ENCODE measurements at places on chromosomes 5 and 9. TPM values are rescaled to one million over a fixed set of nuclear protein-coding genes. Genes with fewer than 3 reads are reported as not detected.

GRCh38 chr5:173829826-173830225, 58.3 kb upstream of the CPEB4 start:
- no peak for DNase-seq

- DNase-seq = no peak
These were observed 255.7 kb downstream of the ENC1 start for GRCh38 chr5:74384851-74385250.

GRCh38 chr9:908536-909205, 67.2 kb downstream of the DMRT1 start:
- DNase-seq = no peak

The RFESD gene
- 3.0 TPM for total RNA-seq
